ENCODE measurements at places on chromosomes 6 and 20. TPM values are rescaled to one million over a fixed set of nuclear protein-coding genes. Genes with fewer than 3 reads are reported as not detected.

GRCh38 chr20:50133041-50133440, 20.1 kb upstream of the UBE2V1 start:
- no peak overlapping the region for H3K4me3 ChIP-seq
- H3K27ac ChIP-seq, result no peak overlapping the region
- H3K4me1 ChIP-seq, result peaks cover 1% of the 10 kb centered on the region
- DNase-seq, result no peak

DNA sequence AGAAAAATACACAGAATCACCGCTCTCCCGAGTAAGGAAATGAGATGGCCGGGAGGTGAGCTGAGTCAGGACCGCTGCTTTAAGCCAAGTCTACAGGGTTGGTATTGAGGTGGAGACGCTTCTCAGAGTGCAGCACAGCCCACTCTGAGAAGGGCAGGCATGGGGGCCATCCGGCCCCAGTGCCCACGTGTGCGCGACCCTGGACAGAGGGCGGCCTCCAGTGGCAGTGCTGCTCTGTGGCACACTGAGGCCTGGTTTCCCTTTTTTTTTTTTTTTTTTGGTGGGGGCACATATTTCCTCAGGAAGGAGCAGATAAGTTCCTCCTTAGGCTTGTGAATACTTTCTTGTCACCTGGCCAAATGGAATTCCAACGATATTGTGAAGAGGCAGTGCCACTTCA, 88.8 kb downstream of the FOXC1 start:
- DNase-seq, result no peak
- no peak overlapping the region for H3K4me3 ChIP-seq
- H3K4me1 ChIP-seq, result no peaks in the 10 kb centered on the region

DNA sequence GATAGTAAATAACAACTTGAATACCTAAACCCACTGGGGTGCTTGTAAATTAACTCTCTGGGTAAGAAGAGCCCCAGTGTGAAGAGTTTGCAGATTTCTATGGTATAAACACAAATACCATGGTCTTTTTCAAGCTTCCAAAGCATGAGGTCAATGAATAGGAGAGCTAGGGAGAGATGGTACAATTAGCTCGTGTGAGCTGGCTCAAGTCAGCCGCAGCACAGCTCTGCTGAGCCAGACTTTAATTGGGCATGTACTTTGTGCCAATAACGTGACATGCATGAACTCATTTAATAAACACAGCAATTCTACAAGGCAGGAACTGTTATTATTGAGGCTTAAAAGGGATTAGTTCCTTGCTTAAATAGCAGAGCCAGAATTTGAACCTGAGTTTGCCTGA, 684.2 kb downstream of the KIF16B start:
- H3K4me1 ChIP-seq, result no peaks in the 10 kb centered on the region
- H3K27ac ChIP-seq, result no peak overlapping the region
- DNase-seq, result no peak
- no peaks in the 10 kb centered on the region for H3K36me3 ChIP-seq
- no peak overlapping the region for H3K4me3 ChIP-seq

DNA sequence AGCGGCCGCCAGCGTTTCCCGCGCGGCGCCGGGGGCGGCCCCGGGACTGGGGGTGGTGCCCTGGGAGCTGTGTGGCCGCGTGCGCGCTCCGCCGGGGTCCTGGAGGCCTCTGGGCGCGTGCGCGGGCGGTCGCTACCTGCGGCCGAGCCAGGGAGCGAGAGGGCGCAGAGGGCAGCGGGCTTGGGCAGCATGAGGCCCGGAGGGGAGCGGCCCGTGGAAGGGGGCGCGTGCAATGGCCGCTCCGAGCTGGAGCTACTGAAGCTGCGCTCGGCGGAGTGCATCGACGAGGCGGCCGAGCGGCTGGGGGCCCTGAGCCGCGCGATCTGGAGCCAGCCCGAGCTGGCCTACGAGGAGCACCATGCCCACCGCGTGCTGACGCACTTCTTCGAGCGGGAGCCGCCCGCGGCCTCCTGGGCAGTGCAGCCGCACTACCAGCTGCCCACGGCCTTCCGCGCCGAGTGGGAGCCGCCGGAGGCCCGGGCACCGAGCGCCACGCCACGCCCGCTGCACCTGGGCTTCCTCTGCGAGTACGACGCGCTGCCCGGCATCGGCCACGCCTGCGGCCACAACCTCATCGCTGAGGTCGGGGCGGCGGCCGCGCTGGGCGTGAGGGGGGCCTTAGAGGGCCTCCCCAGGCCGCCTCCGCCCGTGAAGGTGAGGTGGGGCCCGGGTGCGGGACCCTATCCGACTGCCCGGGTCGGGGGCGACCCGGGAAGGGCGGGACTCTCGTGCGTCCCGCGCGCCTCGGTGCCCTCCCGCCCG, at the start of gene PM20D2:
PM20D2 (plus strand) TSS at position 100 of the 762 bp plus-strand sequence; CDS start at position 190, 90 bp downstream.
- H3K27me3 ChIP-seq, result no peaks in the 10 kb centered on the region
- peak within 1 kb of the TSS; percentile 77 for H3K4me3 ChIP-seq
- no peaks in the 10 kb centered on the region for H3K36me3 ChIP-seq
- peaks cover 14% of the 10 kb centered on the region for H3K4me1 ChIP-seq
- DNase-seq, result peak; percentile 94

- no peak for DNase-seq
- no peak overlapping the region for H3K4me3 ChIP-seq
- H3K27ac ChIP-seq, result no peak overlapping the region
- H3K36me3 ChIP-seq, result no peaks in the 10 kb centered on the region
These were observed 10.5 kb upstream of the MAP1LC3A start for GRCh38 chr20:34547844-34548613.

GRCh38 chr6:28402197-28402596, 2.6 kb upstream of the ZSCAN12 start:
- no peak overlapping the region for H3K4me3 ChIP-seq
- DNase-seq, result no peak
- peaks cover 22% of the 10 kb centered on the region for H3K4me1 ChIP-seq
- no peak overlapping the region for H3K27ac ChIP-seq

DNA sequence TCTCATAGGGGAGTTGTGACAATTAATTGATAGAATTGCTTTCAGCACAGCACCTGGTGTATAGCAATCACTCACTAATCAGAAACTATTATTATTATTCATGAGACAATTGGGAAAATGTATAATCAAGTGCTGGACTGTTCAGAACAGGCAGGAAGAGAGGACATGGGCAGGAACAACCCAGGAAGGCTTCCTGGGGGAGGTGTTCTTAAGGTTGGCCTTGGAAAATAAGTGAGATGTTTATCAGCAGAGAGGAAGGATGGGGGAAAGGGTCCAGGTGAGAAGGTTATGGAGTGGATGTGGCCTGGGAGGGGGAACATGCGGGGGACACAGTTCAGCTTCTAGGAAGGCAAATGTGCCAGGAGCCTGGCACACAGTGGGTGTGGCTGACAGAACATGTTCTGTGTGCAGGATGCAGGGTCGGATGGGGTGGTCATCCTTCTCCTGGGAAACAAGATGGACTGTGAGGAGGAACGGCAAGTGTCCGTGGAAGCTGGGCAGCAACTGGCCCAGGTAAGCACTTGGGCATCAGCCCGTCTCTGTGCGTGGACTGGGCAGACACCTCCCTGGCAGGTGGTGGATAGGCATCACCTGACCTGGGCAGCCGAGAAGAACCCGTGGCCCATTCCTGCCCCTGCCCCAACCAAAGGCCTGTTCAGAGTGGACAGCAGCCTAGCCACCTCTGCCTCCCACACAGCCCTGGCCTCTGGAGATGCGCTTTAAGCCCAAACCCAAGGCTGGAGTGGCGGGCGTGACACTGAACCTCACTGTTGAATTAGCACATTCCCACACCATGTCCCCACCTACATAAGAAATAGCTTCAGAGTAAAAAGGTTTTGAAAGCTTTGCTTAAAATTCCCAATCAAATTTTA, 30.9 kb downstream of the RAB44 start:
- H3K36me3 ChIP-seq, result no peaks in the 10 kb centered on the region
- H3K4me1 ChIP-seq, result no peaks in the 10 kb centered on the region
- no peaks in the 10 kb centered on the region for H3K27me3 ChIP-seq
- peak overlapping the region; percentile 57 for H3K27ac ChIP-seq
- DNase-seq, result no peak
- no peak overlapping the region for H3K4me3 ChIP-seq

DNA sequence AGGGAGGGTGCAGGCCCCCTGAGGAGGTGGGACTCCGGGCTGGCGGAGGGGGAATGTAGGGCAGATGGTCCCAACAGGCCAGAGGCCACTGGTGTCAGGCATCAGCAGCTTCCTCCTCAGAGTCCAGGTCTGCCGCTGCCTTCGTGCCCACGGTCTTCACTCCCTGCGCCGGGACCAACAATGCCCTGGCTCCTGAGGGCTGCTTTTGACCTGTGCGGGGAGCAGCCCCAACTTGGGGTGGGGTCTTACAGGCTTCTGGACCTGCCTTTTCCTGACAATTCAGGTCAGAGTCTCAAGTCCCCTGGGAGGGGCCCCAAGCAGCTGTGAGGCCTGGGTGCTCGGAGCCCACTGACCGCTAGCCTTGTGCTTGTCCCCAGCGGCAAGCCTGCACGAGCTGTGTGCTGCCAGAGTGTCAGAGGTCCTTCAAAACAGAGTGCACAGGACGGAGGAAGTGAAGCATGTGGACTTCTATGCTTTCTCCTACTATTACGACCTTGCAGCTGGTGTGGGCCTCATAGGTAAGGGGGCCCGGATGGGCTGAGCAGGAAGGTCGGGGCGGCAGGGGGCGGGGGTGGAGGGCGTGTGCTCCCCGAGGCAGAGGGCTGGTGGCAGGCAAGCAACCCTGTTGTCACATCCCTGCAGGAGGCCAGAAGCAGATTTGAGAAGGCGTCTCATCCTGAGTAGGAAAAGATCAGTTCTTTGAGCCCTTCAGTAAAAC, 25.3 kb upstream of the PYGB start:
- no peak overlapping the region for H3K4me3 ChIP-seq
- no peak overlapping the region for H3K27ac ChIP-seq
- no peaks in the 10 kb centered on the region for H3K36me3 ChIP-seq
- peaks cover 13% of the 10 kb centered on the region for H3K4me1 ChIP-seq
- no peaks in the 10 kb centered on the region for H3K27me3 ChIP-seq

GRCh38 chr6:166721576-166721975, 94.5 kb upstream of the RPS6KA2 start:
- H3K27me3 ChIP-seq, result no peaks in the 10 kb centered on the region
- no peak overlapping the region for H3K4me3 ChIP-seq
- no peak overlapping the region for H3K27ac ChIP-seq
- H3K4me1 ChIP-seq, result no peaks in the 10 kb centered on the region
- no peaks in the 10 kb centered on the region for H3K36me3 ChIP-seq

DNA sequence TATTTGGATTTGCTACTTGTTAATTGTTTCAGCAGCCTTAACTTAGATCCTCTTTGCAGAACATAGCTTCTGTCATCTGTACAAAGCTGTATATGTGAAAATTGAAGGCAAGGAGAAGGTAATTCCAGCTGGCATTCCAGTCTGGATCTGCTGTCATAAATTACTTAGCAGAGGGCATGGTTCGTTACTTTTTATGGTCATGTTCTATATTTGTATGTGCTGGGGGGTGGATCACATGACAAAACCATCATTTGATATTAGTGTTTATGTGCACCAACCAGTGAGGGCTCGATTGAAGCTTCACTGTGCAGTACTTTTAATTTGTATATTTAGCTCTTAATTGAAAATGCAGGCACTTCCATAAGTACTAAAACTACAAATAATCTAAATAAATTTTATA, 80.2 kb downstream of the CAP2 start:
- no peak overlapping the region for H3K4me3 ChIP-seq
- H3K27ac ChIP-seq, result no peak overlapping the region
- H3K27me3 ChIP-seq, result no peaks in the 10 kb centered on the region

GRCh38 chr6:12275107-12275506, 15.1 kb upstream of the EDN1 start:
- no peak overlapping the region for H3K4me3 ChIP-seq
- no peak for DNase-seq
- H3K36me3 ChIP-seq, result no peaks in the 10 kb centered on the region
- no peaks in the 10 kb centered on the region for H3K4me1 ChIP-seq
- no peaks in the 10 kb centered on the region for H3K27me3 ChIP-seq

DNA sequence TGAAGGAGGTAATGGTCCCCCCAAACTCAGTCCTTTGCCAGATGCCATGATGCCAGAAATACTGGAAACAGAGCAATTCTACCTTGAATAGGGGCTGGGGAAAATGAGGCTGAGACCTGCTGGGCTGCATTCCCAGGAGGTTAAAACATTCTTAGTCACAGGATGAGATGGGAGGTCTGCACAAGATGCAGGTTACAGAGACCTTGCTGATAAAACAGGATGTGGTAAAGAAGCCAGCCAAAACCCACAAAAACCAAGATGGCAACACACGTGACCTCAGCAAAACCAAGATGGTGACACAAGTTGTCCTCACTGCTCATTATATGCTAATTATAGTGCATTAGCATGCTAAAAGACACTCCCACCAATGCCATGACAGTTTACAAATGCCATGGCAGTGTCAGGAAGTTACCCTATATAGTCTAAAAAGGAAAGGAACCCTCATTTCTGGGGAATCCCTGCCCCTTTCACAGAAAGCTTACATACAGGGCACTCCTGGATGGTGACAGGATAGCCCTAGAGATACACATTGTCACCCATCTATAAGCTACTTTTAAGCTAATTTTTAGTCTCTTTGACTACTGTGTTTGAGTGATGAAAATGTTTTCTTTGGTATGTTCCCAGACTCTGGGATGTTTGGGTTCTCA, 979.7 kb downstream of the TBC1D32 start:
- no peaks in the 10 kb centered on the region for H3K36me3 ChIP-seq
- H3K4me1 ChIP-seq, result no peaks in the 10 kb centered on the region
- DNase-seq, result no peak
- H3K27ac ChIP-seq, result no peak overlapping the region
- no peaks in the 10 kb centered on the region for H3K27me3 ChIP-seq

DNA sequence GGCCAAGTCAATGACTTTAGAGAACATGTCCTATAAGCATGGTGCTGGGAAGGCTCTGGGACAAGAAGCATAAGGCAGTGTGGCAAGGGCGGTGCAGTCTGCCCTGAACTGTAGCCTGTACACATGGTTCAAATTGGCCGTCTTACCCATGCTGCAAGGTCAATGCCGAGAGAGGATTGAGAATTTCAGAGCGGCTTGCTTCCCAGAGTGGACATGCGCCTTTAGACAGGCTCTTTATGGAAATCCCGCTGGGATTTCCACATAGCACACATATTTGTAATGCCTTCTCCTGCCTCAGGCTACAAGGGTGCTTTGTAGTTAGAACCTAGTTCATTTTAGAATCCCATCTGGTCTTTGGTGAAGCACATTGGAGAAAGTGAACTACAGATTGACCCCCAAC, 36.1 kb upstream of the CEP162 start:
- no peaks in the 10 kb centered on the region for H3K27me3 ChIP-seq
- no peaks in the 10 kb centered on the region for H3K36me3 ChIP-seq
- H3K4me1 ChIP-seq, result no peaks in the 10 kb centered on the region
- no peak overlapping the region for H3K4me3 ChIP-seq
- no peak for DNase-seq
- no peak overlapping the region for H3K27ac ChIP-seq

GRCh38 chr6:52161689-52162438, 24.3 kb upstream of the IL17A start:
- H3K4me3 ChIP-seq, result no peak overlapping the region
- H3K36me3 ChIP-seq, result no peaks in the 10 kb centered on the region
- H3K27ac ChIP-seq, result no peak overlapping the region
- H3K4me1 ChIP-seq, result no peaks in the 10 kb centered on the region

- H3K27me3 ChIP-seq, result no peaks in the 10 kb centered on the region
- no peak overlapping the region for H3K4me3 ChIP-seq
- H3K27ac ChIP-seq, result no peak overlapping the region
- no peaks in the 10 kb centered on the region for H3K36me3 ChIP-seq
- H3K4me1 ChIP-seq, result no peaks in the 10 kb centered on the region
These were observed 265.9 kb upstream of the RIN2 start for GRCh38 chr20:19492116-19492515.

Gene MACROD2
- total RNA-seq, result 21.3 TPM

Gene SSTR4
- total RNA-seq, result not detected

Gene TOX2
- 29.9 TPM for total RNA-seq

Gene HLA-E
- total RNA-seq, result 636 TPM

Gene EPB41L1
- total RNA-seq, result 80.1 TPM

Gene MEI4
- total RNA-seq, result not detected

Gene IL17F
- not detected for total RNA-seq

Data from left lung (tissue), 14 donors.